ENCODE measurements at places on chromosomes 6 and 20.

- no peak for DNase-seq
These were observed 114.3 kb downstream of the GJA1 start for GRCh38 chr6:121549736-121550135.

- no peak for DNase-seq
These were observed at the start of gene PLCB4 for GRCh38 chr20:9068841-9069663. PLCB4 (plus strand) TSS chr20:9069087; CDS start chr20:9307815, 238,728 bp downstream.

DNA sequence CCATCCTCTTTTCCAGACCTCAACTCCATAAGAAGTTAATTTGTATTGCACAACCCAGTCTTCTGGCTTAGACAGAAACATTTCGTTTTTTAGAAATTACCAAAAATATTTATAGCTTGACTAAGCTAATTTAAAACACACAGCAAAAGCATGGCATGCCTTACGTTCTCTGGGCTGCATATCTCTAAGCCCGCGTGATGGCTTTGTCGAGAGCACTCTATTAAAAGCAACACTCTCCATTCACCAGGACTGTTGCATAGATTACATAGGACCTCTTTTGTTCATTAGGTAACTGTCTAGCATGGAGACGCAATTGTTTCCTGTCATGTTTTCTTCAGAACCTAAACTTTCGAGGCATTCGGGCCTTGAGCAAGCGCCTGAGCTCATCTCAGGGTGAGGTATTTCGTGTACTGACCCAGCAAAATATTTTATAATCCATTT, 104.5 kb downstream of the IBTK start:
- DNase-seq = no peak

DNA sequence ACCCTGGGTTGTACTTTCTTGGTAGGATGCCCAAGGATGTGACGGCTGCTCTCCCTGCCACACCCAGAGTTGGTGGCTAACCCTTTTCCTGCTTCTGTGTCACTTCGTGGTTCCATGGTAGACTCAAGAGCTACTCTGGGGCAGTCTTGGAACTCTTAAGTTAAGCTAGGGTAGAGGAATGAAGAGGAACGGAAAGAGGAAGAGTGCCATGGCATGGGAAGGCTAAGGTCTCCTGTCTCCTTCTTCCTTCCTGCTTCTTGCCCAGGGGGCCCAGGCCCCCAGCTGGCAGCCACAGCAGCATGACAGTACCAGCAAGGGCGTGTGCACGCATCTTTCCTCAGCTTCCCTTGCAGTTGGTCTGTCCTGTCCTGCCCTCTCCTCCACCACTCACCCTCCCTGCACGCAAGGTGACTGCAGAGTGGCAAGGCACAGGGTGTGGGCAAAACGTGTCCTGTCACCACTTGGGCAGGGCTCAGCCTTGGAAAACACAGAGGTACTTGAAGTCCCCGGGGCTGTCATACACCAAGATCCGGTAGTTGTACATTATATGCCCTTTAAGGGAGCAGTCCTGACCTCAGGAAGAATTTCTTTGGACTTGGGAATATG, 39.8 kb upstream of the TGM3 start:
- peak; percentile 78 for DNase-seq

- DNase-seq = no peak
These were observed 53.8 kb upstream of the HDAC2 start for GRCh38 chr6:114024746-114025145.

GRCh38 chr6:123022975-123023374, 26.9 kb downstream of the CLVS2 start:
- peak; percentile 46 for DNase-seq

DNA sequence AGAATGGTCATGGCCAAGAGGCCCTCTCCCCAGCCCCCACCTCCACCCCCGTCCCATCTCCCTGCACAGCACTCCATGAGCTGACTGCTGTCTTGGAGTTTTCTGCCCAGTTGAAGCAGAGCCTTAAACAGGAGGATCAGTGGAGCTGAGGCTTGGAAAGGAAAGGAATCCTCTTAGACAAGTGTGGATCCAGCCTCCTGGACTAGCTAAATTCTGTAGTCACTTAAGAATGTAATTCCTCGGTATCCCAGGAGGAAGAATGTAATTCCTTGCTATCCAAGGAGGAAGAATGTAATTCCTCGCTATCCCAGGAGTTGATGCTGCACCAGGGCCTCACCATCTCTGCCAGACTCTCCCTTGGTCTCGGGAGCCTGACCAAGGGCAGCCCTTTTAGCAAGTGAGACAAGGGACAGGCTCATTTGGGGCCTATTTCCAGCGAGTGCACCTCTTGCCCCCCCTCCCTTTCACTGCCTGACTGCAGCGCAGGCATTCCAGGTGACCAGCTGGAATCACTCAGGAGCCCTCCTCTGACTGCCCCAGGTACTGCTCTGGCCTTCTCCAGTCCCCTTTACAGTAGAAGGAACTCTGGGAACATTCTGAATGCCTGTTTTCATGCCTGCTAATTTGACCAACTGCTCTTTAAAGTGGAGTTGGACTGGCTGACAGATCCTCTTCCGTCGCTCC, 76.2 kb downstream of the TCP11 start:
- no peak for DNase-seq

DNA sequence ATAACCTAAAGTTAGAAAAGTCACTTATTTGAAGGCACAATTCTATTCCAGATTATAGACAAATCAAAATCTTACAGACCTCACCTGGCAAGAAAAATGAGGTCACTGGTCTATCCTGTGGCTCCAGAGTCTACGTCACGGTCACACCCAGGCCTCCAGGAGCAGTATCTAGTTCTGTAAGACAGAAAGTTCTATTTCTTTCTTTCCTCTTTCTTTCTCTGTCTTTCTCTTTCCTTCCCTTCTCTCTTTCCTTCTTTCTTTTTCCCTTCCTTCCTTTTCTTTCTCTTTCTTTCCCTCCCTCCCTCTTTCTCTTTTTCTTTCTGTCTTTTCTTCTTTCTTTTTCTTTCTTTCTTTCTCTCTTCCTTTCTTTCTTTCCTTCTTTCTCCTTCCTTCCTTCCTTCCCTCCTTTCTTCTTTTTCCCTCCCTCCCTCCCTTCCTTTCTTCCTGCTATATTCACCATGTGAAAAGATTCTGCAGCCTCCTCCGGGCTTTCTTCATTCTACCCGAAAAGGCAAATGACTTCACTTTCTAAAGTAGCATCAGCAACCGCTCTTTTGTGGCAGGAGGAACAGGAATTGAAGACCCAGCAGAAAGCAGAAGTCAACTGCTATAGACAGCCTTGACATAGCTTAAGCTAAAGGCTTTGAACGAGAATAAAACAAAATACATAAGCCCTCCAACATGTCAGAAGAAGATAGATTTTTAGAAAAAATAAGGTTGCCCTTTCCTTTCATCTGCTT, 83.9 kb upstream of the SIRPG start:
- peak; percentile 94 for DNase-seq

DNA sequence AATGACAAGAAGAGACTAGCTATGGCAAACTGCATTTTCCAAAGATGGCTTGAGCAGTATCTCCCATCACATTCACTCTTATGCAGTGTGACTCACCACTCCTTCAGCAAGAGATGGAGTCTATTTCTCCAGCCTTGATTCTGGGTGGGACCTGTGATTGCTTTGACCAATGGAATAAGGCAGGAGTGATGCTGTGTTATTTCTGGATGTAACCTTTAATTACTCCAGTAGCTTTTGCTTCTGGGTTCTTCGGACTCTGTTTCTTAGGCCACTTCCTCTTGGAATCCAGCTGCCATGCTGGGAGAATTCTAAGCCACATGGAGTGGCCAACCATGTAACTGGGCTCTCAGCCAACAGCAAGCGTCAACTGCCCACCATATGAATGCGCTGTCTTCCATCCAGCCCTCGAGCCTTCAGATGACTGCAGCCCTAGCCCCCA, 50.7 kb downstream of the TGM2 start:
- DNase-seq = peak; percentile 29

GRCh38 chr20:53609491-53610445, 16.1 kb upstream of the ZNF217 start:
- peak; percentile 67 for DNase-seq

GRCh38 chr6:141540207-141540606, 592.5 kb upstream of the GJE1 start:
- no peak for DNase-seq

- DNase-seq = peak; percentile 50
These were observed 4.9 kb upstream of the DEK start for GRCh38 chr6:18269253-18269652.

DNA sequence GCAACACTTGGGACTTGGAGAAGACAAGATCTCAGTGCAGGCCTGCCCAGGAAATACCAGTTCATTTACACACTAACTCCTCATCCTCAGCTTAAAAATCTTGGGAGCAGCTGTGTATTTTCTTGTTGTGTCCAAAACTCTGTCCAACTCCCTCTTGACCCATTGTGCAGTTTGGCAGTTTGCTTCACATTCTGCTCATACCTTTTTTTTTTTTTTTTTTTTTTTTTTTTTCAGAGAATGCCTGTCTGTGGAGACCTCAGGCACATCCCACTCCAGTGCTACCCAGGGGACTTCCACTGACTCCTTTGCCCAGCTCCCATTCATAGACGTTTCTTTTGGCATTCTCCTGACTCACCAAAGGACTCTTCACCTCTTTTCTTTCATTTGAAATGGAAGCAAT, 265.8 kb upstream of the TCF21 start:
- no peak for DNase-seq

DNA sequence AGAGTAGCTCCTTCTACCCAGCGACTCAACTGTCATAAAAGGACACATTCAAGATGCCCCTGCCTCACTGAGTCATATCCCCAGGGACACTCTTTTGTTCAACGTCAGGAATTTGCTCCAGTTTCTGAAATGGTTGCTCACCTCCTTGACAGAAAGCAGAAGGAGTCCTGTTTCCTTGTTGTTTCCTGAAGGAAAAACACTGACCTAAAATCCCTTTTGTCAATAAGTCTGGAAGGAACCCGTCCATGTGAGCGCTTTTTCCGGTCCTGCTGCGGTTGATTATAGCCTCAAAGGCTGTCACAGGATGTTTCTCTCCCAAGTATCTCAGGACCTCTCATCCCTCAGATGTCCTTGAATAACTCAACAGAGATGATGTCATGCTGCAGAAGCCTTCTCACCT, 113.6 kb upstream of the PLEKHG1 start:
- no peak for DNase-seq

GRCh38 chr6:56484669-56485068, 158.0 kb downstream of the DST start:
- no peak for DNase-seq

- no peak for DNase-seq
These were observed 262.0 kb downstream of the MAFB start for GRCh38 chr20:40427026-40427425.

DNA sequence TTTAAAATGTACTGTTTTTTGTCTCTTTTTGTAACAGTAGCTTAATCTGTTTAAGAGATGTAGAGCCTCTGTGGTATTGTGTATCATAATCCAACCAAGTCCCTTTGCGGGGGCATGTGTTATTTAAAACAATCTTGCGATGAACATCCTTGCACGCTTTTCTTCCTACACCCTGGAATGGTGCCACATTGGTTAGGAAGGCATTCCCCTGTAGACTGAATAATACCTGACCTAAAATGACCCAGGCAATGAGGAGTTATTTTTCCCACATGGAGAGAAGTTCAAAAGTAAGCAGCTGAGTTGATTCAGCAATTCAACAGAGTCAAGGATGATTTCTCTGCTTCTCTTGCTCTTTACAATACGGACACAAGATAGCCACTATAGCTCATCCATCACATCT, 142.0 kb upstream of the PMEPA1 start:
- DNase-seq = no peak

DNA sequence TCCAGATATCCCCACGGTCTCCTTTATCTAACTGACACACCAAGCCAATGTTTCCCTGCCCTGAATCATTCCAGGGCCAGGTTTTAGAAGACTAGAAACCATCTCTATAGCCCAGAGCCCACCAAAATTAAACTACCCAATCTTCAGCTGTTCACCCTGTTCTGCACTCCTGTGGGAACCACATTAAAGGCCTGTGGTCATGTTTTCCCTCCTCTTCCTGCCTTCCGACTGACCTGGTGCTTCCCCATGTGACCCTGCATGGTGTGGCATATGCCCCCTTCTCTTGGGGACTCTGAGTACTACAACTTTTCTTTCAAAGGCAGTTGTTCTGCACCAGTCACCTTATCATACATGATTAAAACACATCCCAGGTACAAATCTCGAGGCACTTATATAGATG, 155.0 kb downstream of the TMEM200A start:
- DNase-seq = no peak

- no peak for DNase-seq
These were observed 212.7 kb downstream of the PACRG start for GRCh38 chr6:162940426-162940825.

DNA sequence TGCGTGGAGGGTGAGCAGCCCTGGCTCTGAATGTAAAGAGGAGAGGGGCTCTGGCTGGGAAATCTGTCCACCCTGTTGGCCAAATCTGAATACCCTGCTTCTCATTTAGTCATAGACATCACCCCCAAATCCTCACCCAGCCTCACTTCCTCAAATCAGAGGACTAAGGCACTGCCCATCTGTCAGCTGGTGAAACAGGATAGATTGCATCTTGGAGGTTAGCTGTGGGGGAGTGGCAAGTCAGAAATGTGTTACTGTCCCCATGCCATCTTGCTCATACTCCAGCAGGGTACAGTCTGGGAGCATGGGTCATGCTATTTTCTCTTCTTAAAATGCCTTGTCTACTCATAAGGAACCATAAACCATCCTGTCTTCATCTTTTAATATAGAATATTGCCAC, 9.5 kb upstream of the DTNBP1 start:
- peak; percentile 88 for DNase-seq

GRCh38 chr20:14918976-14919375, 581.6 kb upstream of the FLRT3 start:
- DNase-seq = no peak

- DNase-seq = no peak
These were observed 16.6 kb upstream of the PI16 start for GRCh38 chr6:36937896-36938295.

- no peak for DNase-seq
These were observed 80.8 kb upstream of the COL21A1 start for GRCh38 chr6:56327946-56328727.

GRCh38 chr20:48282591-48283228, 497.4 kb upstream of the SULF2 start:
- DNase-seq = no peak

- no peak for DNase-seq
These were observed 271.2 kb upstream of the PRDM1 start for GRCh38 chr6:105814745-105815536.

DNA sequence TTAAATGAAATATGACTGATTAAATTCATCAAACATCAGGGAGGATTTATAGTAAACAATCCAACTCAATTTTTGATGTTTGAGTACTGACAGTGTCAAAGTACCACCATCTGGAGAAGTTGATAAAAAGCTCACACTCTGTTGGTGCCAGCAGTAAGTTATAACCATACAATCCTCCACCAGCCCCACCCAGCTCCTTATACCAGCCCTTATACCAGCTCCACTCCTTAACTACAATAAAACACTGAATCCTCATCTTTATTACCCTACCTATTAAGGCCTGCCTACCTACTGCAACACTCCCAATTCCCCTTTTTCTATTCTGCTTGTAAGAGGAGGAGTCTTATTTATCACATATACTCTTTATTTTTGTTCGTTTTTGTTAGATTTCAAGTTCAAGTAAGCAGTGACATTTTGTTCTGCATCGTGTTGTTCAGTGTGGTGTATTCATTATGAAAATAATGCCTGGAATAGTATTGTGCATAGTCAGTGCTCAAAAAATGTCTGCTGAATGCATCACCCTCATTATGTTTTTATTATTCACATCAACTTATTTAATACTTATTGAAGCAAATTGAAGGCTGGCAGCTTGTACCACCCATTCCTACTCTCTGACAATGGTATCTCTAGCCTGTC, 954.7 kb upstream of the ADGRB3 start:
- DNase-seq = no peak

Measured in MV-4-11 (cell line).